ENCODE measurements at places on chromosomes 16 and 17. TPM values are rescaled to one million over a fixed set of nuclear protein-coding genes. Genes with fewer than 3 reads are reported as not detected.
A peak's percentile ranks its signal among the peaks of the same experiment; 100 is the strongest.

DNA sequence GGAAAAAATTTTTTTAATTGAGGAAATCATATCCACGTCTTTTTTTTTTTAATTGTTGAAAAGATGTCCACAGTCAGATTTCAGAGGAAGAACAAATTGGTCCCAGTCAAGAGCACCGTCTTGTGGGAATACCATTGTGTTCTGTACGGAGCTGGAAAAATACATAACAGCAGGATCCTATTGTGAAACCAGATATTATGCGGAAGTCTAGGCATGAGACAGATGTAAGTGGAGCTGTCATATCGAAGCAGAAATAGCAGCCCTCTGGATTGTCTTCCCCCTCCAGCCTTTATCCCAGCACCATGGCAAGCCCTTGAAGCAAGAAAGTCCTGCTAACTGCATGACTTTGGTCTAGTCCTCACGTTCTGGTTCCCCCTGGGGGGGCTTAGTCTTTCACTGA lies 391.6 kb upstream of the ASIC2 start:
- H3K36me3 ChIP-seq, result no peaks in the 10 kb centered on the region
- no peak overlapping the region for H3K4me3 ChIP-seq
- DNase-seq, result no peak
- no peaks in the 10 kb centered on the region for H3K4me1 ChIP-seq
- no peaks in the 10 kb centered on the region for H3K27me3 ChIP-seq
- no peak overlapping the region for H3K27ac ChIP-seq

GRCh38 chr17:73511719-73512115 lies 132.5 kb downstream of the SDK2 start:
- H3K4me3 ChIP-seq, result no peak overlapping the region
- no peak for DNase-seq
- no peak overlapping the region for H3K27ac ChIP-seq
- peaks cover 62% of the 10 kb centered on the region for H3K27me3 ChIP-seq
- no peaks in the 10 kb centered on the region for H3K4me1 ChIP-seq

Gene TNFRSF17
- not detected for total RNA-seq

DNA sequence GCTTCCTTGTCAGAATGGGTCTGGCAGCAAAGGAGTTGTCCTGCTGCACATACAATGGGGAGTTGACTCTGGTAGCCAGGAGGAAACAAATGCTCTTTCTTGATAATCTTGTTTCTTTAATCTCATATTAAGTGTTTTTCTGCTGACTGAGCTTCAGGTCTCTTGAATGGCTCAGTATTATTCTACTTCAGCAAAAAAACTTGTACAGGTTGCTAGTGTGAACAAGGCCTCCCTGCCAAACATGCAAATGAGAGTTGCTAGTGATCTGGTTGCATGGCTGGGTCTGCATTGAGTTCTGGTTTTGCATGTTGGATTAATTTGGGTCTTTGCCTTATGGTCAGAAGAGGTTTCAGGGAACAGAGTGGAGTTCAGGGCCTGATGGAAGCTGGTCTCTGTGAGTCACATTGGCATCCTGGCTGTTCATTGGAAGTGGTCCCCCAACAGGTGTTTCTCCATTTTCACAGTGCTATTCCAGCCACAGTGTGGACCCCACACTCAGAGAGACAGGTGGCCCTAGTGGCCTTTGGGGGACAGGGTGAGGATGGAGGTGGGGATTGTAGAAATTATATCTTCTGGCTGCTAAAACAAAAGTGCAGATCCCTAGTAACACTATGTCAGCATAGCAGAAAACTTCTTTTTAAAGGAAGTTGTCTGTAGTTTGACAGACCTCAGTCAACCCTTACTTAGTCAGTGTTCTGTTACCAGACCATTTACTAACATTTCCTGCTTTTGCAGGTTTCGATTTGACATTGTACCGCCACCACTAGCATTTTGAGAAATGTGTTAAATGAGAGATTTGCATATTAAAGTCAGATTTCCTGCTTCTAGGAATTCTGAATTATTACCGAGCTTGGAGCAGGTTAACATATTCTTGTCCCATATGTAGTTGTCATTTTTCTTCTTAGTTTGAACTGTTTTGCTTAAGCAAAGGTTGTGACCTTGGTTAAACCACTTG lies 47.1 kb downstream of the EPN2 start:
- H3K4me1 ChIP-seq, result peaks cover 10% of the 10 kb centered on the region
- no peaks in the 10 kb centered on the region for H3K27me3 ChIP-seq
- no peak for DNase-seq

Gene ORC6
- 23.2 TPM for total RNA-seq

DNA sequence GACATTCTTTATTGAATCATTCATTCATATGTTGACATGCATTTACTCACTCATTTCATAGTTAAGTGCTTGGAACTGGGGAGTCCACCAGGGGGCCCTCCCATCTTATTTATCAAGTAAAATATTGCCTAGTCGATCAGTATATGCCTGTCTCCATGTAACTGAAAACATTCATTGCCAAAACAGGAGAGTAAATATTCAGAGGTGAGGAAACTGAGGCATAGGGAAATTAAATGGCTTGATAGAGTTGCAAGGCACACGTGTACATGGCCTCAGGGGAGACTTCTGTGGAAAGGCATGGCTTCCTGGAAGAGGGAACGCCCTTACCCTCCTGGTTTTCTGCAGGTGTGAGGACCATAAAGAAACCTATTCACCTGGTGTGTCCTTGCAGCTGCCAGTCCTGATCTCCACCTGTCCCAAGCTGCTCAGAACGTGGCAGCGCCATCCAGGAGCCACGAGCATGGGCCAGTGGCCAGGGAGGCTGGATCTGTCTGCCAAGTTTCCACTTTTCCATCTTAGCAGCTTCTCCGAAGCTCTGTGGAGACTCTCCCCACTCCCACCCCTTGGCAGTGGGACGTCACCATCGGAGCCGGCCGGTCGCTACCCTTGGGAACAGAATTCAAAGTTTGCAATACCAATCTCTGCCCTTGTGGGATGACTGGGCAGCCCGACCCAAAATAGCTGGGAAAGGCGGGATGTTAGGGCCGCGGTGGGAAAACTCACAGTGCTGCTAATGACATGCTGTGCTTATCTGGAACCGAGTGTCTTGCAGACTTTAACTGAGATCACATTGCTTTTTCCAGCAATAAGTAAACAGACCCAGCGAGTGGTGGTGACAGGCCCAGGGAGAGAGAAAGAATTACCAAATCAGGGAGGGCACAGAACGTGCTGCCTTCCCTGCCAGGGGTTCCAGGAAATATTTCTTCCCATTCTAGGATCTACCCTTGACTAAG lies 4.1 kb upstream of the C1QTNF1 start:
- H3K27me3 ChIP-seq, result no peaks in the 10 kb centered on the region
- H3K27ac ChIP-seq, result peak overlapping the region; percentile 35
- peak; percentile 77 for DNase-seq
- H3K4me3 ChIP-seq, result no peak overlapping the region
- H3K36me3 ChIP-seq, result no peaks in the 10 kb centered on the region

- H3K36me3 ChIP-seq, result no peaks in the 10 kb centered on the region
- H3K27ac ChIP-seq, result no peak overlapping the region
- no peak for DNase-seq
- peak overlapping the region; percentile 84 for H3K4me3 ChIP-seq
Measured at GRCh38 chr17:55420067-55420775, 1.4 kb downstream of the MMD start.

DNA sequence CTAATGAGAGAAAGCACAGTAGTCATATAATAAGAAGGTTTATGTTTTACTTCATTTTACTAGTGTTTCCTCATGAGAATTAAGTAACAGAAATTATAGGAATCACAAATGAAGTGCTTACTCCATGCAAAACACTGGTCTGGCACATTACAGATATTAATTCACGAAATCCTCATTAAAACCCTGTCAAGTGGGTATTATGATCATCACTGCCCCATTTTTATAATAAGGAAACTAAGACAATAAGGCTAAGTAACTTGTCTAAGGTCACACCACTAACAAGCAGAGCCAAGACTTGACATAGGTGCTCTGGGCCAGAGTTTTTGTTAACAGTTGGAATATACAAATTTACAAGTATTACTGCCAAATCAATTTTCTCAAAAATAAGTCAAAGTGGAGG lies 83.0 kb downstream of the KANSL1 start:
- no peaks in the 10 kb centered on the region for H3K27me3 ChIP-seq
- H3K4me3 ChIP-seq, result no peak overlapping the region
- H3K27ac ChIP-seq, result no peak overlapping the region
- no peak for DNase-seq
- H3K36me3 ChIP-seq, result peaks cover 7% of the 10 kb centered on the region
- peaks cover 27% of the 10 kb centered on the region for H3K4me1 ChIP-seq

GRCh38 chr17:65029605-65030336 lies 26.8 kb downstream of the GNA13 start:
- peaks cover 23% of the 10 kb centered on the region for H3K4me1 ChIP-seq
- no peaks in the 10 kb centered on the region for H3K27me3 ChIP-seq
- H3K27ac ChIP-seq, result peak overlapping the region; percentile 43
- DNase-seq, result no peak
- H3K4me3 ChIP-seq, result no peak overlapping the region

DNA sequence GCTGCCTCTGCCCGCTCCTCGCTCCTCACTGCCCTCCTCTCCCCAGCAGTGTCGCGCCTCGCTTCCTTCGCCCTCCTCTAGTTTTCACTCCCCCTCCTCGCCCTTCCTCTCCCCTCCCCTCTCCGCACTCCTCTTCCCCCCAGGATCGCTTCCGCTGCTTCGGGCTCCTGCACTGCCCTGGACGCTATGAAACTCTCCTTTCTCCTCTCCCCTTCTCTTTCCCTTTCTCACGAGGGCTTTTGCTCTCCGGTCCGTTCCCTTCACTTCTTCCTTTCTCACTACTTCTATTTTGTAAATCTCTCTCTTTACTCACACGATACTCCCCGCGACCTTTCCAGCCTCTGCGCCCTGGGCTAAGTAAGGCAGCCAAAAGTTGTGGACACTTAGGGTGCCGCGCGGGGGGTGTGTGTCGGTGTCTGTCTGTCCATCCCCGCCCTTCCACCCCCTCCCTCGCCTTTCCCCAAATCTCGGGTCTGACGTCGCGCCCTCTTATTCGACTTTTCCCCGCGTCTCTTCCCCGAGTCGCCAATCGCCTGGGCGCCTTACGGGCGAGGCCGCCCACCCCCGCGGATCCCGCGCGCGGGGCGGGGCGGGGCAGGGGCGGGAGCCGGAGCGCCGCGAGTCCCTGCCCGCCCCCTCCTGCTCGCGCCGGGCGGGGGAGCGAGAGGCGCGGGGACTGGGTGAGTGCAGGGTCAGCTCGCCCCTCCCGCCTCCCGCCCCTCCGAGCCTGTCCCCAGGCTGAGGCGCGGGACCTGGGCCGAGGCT lies at the start of gene IRX3:
Gene IRX3 (minus strand): TSS at position 422 of the 765 bp plus-strand sequence. CDS start 737 bp downstream, outside the sequence.
- DNase-seq, result peak; percentile 97
- no peaks in the 10 kb centered on the region for H3K27me3 ChIP-seq
- H3K4me3 ChIP-seq, result peak within 1 kb of the TSS; percentile 94

DNA sequence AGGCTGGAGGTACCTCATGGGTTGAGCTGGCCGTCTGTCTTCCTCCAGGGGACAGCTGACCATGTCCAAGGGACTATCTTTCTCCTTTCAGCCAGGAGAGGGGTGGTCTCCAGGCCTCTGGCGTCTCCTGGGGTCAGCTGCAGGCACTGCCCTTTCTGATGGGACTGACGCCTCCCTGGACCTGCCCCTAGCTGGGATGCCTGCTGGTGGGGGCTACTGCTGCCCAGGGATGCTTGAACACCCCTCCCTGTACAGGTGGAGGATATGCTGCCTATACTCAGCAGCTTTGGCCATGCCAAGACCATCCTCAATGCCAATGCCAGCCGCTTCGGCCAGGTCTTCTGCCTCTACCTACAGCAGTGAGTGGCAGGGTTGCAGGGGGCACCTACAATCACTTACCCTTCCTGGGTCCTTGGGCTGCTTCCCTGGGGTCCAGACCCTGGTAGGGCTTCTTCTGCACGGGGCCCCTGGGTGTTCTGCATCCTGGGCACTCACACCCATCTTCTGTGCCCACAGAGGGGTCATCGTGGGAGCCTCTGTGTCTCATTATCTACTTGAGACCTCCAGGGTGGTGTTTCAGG lies 4.2 kb downstream of the MYO15B start:
- DNase-seq, result no peak
- H3K27ac ChIP-seq, result no peak overlapping the region
- H3K4me1 ChIP-seq, result no peaks in the 10 kb centered on the region
- no peaks in the 10 kb centered on the region for H3K27me3 ChIP-seq
- no peak overlapping the region for H3K4me3 ChIP-seq
- peaks cover 7% of the 10 kb centered on the region for H3K36me3 ChIP-seq

Gene VWA3A
- 0.12 TPM for total RNA-seq

- peaks cover 20% of the 10 kb centered on the region for H3K36me3 ChIP-seq
- H3K4me3 ChIP-seq, result no peak overlapping the region
- no peak for DNase-seq
- H3K27ac ChIP-seq, result no peak overlapping the region
- peaks cover 16% of the 10 kb centered on the region for H3K4me1 ChIP-seq
Measured at GRCh38 chr17:50187394-50187725, 14.1 kb downstream of the COL1A1 start.

- DNase-seq, result peak; percentile 52
- H3K27ac ChIP-seq, result peak overlapping the region; percentile 70
- peaks cover 7% of the 10 kb centered on the region for H3K4me1 ChIP-seq
- no peaks in the 10 kb centered on the region for H3K27me3 ChIP-seq
Measured at GRCh38 chr16:50301626-50302471, 35.5 kb downstream of the ADCY7 start.

DNA sequence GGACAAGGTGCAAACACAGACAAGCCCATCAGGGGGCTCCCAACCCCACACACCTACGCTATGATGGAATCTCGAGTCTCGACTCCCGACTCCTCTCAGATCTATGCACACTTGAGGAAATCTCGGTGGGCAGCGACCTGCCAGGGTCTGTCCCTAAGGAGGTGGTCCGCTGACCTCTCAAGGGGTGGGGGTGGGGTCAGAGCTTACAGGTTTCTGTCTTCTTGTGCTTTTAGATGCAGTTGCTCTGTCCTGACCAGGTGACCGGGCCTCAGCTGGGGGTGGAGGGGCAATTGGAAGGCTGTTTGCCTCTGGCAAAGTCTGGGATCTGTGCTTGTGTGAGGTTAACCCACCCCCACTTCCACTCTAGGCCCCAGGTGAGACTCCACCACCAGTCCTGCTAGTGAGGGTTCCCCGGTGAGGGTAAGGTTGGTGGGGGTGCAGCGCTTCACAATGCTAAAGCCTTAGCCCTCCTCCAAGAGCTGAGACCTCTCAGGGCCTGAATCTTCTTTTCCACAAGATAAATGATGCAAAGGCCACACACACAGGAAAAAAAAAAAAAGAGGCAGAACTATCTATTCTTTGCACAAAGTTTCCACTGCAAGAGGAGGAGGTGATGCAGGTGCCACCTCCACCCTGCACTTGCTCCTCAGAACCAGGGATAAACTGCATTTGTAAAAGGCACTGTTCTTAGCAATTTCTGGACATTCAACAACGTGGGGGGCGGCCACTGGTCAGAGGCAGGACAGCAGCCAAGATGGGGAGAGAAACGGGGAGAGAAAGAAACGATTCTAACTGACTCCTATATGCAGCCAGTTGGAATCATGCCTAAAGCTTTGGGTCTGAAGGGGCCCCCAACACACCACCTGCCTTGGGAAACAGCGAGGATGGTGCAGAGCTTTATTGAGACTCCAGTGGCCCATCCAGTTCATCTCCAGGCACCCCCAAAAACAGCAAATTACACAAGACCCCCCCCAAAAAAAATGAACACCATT lies 4.1 kb downstream of the CISD3 start:
- peaks cover 63% of the 10 kb centered on the region for H3K36me3 ChIP-seq
- H3K4me3 ChIP-seq, result no peak overlapping the region
- no peaks in the 10 kb centered on the region for H3K27me3 ChIP-seq
- peak overlapping the region; percentile 31 for H3K27ac ChIP-seq

- H3K27me3 ChIP-seq, result no peaks in the 10 kb centered on the region
- no peaks in the 10 kb centered on the region for H3K4me1 ChIP-seq
- H3K36me3 ChIP-seq, result no peaks in the 10 kb centered on the region
- H3K4me3 ChIP-seq, result no peak overlapping the region
- no peak for DNase-seq
Measured at GRCh38 chr17:19464031-19465026, 53.3 kb downstream of the RNF112 start.

Data from MCF 10A (cell line).